ENCODE measurements at places on chromosomes 6 and 20. TPM values are rescaled to one million over a fixed set of nuclear protein-coding genes. Genes with fewer than 3 reads are reported as not detected.
A peak's percentile ranks its signal among the peaks of the same experiment; 100 is the strongest.

- no peak overlapping the region for H3K27ac ChIP-seq
- no peak overlapping the region for H3K4me3 ChIP-seq
- H3K4me1 ChIP-seq = no peaks in the 10 kb centered on the region
- H3K36me3 ChIP-seq = no peaks in the 10 kb centered on the region
- H3K27me3 ChIP-seq = peaks cover 10% of the 10 kb centered on the region
Measured at GRCh38 chr6:119728935-119729334, 379.4 kb upstream of the MAN1A1 start.

- H3K4me3 ChIP-seq = no peak overlapping the region
- peaks cover 5% of the 10 kb centered on the region for H3K27me3 ChIP-seq
- peak overlapping the region; percentile 3 for H3K27ac ChIP-seq
- DNase-seq = peak; percentile 54
- peaks cover 16% of the 10 kb centered on the region for H3K4me1 ChIP-seq
Measured at GRCh38 chr20:45611054-45611453, 18.5 kb upstream of the WFDC10A start.

- no peak for DNase-seq
- H3K4me1 ChIP-seq = no peaks in the 10 kb centered on the region
- H3K4me3 ChIP-seq = no peak overlapping the region
- H3K27me3 ChIP-seq = peaks cover 1% of the 10 kb centered on the region
Measured at GRCh38 chr6:3795836-3796718, 44.6 kb upstream of the PXDC1 start.

- peak; percentile 86 for DNase-seq
- H3K4me1 ChIP-seq = peaks cover 44% of the 10 kb centered on the region
- peak overlapping the region; percentile 99 for H3K27ac ChIP-seq
- H3K4me3 ChIP-seq = peak overlapping the region; percentile 74
- no peaks in the 10 kb centered on the region for H3K27me3 ChIP-seq
Measured at GRCh38 chr6:139290787-139291311, 949 bp downstream of the TXLNB start.

DNA sequence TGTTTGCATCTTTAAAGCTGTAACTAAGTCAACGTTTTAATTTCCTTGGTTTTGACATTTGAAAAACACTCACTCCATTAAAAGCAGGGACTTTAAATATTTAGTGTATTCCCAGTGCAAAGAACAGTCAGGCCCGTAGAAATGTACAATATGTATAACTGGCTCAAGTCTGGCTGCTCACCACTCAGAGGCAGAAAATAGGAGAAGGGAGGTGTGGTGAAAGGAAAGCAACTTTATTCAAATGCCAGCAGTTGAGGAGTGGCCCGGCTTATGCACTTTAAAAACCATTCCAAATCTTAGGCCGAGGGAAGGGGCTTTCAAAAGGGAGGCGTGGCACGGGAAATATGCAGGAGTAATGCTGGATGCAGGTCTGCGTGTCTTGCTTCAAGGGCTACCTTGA, 120.6 kb downstream of the TMEM200A start:
- H3K4me3 ChIP-seq = no peak overlapping the region
- H3K4me1 ChIP-seq = peaks cover 28% of the 10 kb centered on the region
- no peak for DNase-seq
- peaks cover 13% of the 10 kb centered on the region for H3K36me3 ChIP-seq
- no peak overlapping the region for H3K27ac ChIP-seq
- no peaks in the 10 kb centered on the region for H3K27me3 ChIP-seq

DNA sequence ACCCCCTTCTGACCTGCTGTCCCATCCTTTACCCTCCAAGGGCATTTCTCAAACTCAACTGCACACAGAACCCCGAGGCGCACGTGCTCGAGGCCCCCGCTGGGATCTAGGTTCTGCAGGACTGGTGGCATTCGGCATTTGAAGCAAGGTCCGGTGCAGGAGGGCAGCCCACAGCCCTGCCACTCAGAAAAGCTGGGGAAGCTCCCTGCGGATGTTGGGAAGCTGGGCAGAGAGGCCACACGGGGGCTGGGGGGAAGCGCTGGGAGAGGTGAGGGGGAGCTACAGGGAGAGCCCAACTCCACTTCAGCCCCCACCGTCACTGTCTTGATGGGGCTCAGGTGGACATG, 51.2 kb upstream of the SLCO4A1 start:
- no peak for DNase-seq
- no peaks in the 10 kb centered on the region for H3K36me3 ChIP-seq
- no peak overlapping the region for H3K27ac ChIP-seq
- peaks cover 12% of the 10 kb centered on the region for H3K27me3 ChIP-seq
- peaks cover 3% of the 10 kb centered on the region for H3K4me1 ChIP-seq

- H3K4me1 ChIP-seq = peaks cover 50% of the 10 kb centered on the region
- no peak overlapping the region for H3K27ac ChIP-seq
- no peaks in the 10 kb centered on the region for H3K27me3 ChIP-seq
- DNase-seq = no peak
Measured at GRCh38 chr6:37504024-37504423, 4.3 kb upstream of the CCDC167 start.

DNA sequence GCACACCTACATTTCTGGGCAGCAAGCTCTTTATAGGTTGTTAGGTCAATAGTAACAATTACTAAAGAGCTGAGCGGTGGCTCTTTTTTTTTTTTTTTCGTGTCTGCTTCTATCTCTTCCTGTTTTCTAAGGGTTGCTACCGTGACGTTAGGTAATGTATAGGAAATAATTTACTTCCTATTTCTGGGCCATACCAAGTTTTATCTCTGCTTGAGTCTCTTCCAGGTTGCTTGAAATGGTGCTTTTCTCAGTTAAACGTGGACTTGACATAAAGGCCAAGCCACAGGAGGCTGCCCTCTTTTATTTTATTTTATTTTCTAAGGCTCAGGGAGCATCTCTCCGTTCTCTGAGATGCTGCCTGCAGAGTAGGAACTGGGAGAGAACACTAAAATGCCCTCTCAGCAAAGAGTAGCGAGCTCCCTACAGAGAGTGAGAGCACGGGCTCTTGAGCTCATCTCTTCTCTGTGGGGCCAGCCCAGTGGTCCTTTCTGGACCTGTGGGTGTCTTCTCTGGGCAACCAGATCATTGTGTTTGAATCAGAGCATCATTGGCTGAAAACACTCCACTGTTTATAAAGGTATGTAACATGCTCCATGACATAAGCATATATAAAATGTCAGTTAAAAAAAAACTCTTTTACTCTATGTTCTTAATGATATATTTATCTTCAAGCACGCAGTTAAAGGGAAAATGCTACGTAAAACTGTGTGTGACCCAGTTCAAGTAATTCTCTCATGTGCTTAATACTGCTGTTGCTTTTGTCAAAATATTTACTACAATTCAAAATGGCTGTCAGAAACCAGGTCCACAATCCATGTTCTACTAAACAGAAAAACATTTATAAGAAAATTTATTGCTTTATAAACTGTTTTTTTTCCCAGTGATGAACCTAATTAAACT, at the start of gene ZNF831:
ZNF831 (plus strand) TSS at position 191 of the 900 bp plus-strand sequence. CDS start 27,199 bp downstream, outside the sequence.
- peak within 1 kb of the TSS; percentile 87 for H3K4me3 ChIP-seq
- peaks cover 84% of the 10 kb centered on the region for H3K4me1 ChIP-seq
- H3K36me3 ChIP-seq = peaks cover 2% of the 10 kb centered on the region

- no peaks in the 10 kb centered on the region for H3K4me1 ChIP-seq
- no peak overlapping the region for H3K4me3 ChIP-seq
- no peak for DNase-seq
- H3K27ac ChIP-seq = no peak overlapping the region
- H3K36me3 ChIP-seq = no peaks in the 10 kb centered on the region
Measured at GRCh38 chr20:23225407-23226060, 125.1 kb upstream of the NXT1 start.

DNA sequence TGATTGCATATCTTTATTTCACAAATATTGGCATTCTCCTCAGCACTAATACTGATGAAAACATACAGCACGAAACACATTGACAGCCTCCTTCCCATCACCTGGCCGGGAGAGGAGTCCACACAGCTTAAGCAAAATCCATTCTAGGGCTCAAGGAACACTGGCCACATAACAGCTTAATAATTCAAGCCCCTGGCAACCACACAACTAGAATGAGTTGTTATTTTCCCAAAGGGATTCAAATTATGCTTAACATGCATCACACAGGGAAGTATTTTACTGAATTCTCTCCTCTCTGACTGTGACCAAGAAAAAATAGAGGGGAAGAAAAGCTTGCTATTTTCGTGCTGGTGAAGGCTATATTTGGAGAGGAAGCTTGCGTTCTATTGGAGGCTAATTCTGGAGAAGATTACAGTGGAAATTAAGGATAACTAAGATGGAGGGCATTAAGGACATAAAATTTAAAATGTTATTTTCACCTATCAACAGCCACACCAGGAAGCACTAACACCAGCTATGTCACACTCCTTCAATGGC, 198.5 kb downstream of the ADGRG6 start:
- H3K27ac ChIP-seq = no peak overlapping the region
- no peaks in the 10 kb centered on the region for H3K4me1 ChIP-seq
- DNase-seq = no peak
- no peaks in the 10 kb centered on the region for H3K27me3 ChIP-seq
- H3K4me3 ChIP-seq = no peak overlapping the region

- no peak overlapping the region for H3K4me3 ChIP-seq
- no peaks in the 10 kb centered on the region for H3K4me1 ChIP-seq
- no peaks in the 10 kb centered on the region for H3K27me3 ChIP-seq
- H3K27ac ChIP-seq = no peak overlapping the region
- no peak for DNase-seq
Measured at GRCh38 chr6:114364301-114364700, 21.5 kb upstream of the HS3ST5 start.

GRCh38 chr6:150741633-150742200, 123.8 kb upstream of the MTHFD1L start:
- no peaks in the 10 kb centered on the region for H3K36me3 ChIP-seq
- H3K4me1 ChIP-seq = no peaks in the 10 kb centered on the region
- no peak for DNase-seq
- no peak overlapping the region for H3K4me3 ChIP-seq

GRCh38 chr6:52995913-52996645, 995 bp upstream of the GSTA4 start:
- peaks cover 16% of the 10 kb centered on the region for H3K27me3 ChIP-seq
- peak overlapping the region; percentile 99 for H3K27ac ChIP-seq
- H3K4me3 ChIP-seq = peak overlapping the region; percentile 94
- H3K36me3 ChIP-seq = peaks cover 16% of the 10 kb centered on the region
- H3K4me1 ChIP-seq = peaks cover 39% of the 10 kb centered on the region

- H3K4me3 ChIP-seq = no peak overlapping the region
- H3K27ac ChIP-seq = no peak overlapping the region
- no peaks in the 10 kb centered on the region for H3K4me1 ChIP-seq
Measured at GRCh38 chr6:123189816-123190215, 193.8 kb downstream of the CLVS2 start.

DNA sequence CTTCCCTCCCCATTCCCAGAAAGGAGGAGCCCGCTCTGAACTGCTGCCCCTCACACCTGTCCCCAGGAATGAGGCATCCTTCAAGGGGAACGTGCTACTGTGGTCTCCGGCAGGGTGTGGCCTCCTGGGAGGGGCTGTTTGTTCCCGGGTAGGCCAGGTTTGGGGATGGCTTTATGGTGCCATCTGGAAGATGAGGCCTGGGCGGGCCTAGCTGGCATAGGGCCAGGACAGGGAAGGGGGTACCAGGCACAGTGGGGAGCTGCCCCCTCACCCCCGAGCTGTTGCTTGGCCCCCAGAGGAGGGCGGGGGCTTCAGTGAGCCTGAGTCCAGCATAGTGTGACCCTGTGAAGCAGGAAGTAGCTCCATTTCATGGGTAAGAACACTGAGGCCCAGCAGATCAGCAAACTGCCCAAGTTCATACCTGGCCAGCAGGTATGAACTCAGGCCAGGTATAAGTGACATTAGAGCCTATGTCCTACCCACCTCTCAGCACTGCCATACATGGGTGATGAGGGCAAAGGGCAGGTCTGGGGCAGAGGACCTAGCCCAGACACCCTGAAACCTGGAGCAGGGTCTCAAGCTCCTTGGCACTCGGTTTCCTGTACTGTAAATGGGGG, 17.5 kb upstream of the SPDEF start:
- DNase-seq = no peak
- no peak overlapping the region for H3K4me3 ChIP-seq
- H3K36me3 ChIP-seq = no peaks in the 10 kb centered on the region
- peaks cover 5% of the 10 kb centered on the region for H3K4me1 ChIP-seq
- H3K27me3 ChIP-seq = no peaks in the 10 kb centered on the region

DNA sequence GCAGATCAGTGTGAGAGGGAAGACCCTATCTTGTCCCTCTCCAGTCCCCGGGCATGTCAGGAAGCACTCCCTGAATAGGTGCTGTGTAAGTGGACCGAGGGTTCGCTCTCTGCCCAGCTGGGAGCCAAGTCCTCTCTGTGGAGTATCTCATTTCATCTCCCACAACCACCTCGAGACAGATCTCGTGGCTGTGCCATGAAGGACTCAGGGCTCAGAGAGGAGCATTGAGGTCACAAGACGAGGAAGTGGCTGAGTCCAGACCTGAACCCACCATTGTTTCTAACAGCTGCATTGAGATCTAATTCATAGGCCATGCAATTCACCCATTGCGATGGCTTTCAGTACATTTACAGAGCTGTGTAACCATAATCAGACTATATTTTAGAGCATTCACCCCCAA, 34.7 kb upstream of the STX16 start:
- H3K36me3 ChIP-seq = no peaks in the 10 kb centered on the region
- no peaks in the 10 kb centered on the region for H3K4me1 ChIP-seq
- no peak overlapping the region for H3K4me3 ChIP-seq
- H3K27ac ChIP-seq = no peak overlapping the region

GRCh38 chr6:168597471-168597875, 156.5 kb downstream of the SMOC2 start:
- no peak overlapping the region for H3K4me3 ChIP-seq
- H3K27me3 ChIP-seq = no peaks in the 10 kb centered on the region
- no peaks in the 10 kb centered on the region for H3K36me3 ChIP-seq
- no peak for DNase-seq
- no peaks in the 10 kb centered on the region for H3K4me1 ChIP-seq

GRCh38 chr6:21367649-21368154, 225.8 kb upstream of the SOX4 start:
- H3K27ac ChIP-seq = no peak overlapping the region
- H3K36me3 ChIP-seq = no peaks in the 10 kb centered on the region
- no peak for DNase-seq
- no peaks in the 10 kb centered on the region for H3K4me1 ChIP-seq

DNA sequence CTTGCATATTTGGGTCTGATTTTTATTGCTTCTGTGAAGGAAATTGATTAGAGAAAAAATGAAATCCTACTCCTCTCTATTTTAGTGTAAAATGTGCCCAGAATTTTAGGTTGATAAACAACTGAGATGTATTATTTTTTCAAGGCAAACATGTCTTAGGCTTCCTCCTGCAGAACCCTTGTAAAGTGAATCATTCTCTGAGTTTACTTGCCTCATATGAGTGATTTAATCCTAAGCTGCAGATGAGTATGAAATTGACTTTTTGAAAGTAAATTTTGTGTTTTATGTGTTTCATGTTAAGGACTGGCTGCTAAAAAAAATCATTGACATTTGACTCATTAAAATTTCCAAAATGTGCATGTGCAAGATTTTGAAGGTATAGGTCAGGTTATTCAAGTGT, 138.5 kb upstream of the PHACTR1 start:
- H3K4me1 ChIP-seq = no peaks in the 10 kb centered on the region
- H3K27ac ChIP-seq = no peak overlapping the region
- H3K27me3 ChIP-seq = no peaks in the 10 kb centered on the region
- no peak for DNase-seq
- no peaks in the 10 kb centered on the region for H3K36me3 ChIP-seq
- no peak overlapping the region for H3K4me3 ChIP-seq

RWDD2A gene
- total RNA-seq = 1.4 TPM

HTR1B gene
- total RNA-seq = not detected

ZNF311 gene
- 0.97 TPM for total RNA-seq

FUT9 gene
- total RNA-seq = not detected

MUC22 gene
- total RNA-seq = not detected

BCLAF1 gene
- total RNA-seq = 267 TPM

RIPOR3 gene
- not detected for total RNA-seq

CST2 gene
- total RNA-seq = not detected

LIN28B gene
- not detected for total RNA-seq

ABHD16B gene
- total RNA-seq = not detected

Data from activated CD4-positive, alpha-beta T cell treated with anti-CD3 and anti-CD28 coated beads, Interleukin-2, amount 10 ng/mL, durations not matched to agents 24 days and 14 days (primary cell).